ENCODE measurements at places on chromosomes 4 and X.

GRCh38 chr4:183783306-183783705, 121.8 kb upstream of the STOX2 start:
- DNase-seq = no peak

GRCh38 chr4:162682651-162683050, 484.0 kb downstream of the NAF1 start:
- DNase-seq = no peak

- DNase-seq = no peak
Observed at GRCh38 chr4:120753854-120754253, 168.7 kb downstream of the PRDM5 start.

GRCh38 chr4:39061457-39061856, 575 bp upstream of the KLHL5 start:
- DNase-seq = no peak

- no peak for DNase-seq
Observed at GRCh38 chr4:162847945-162848549, 318.6 kb downstream of the NAF1 start.

DNA sequence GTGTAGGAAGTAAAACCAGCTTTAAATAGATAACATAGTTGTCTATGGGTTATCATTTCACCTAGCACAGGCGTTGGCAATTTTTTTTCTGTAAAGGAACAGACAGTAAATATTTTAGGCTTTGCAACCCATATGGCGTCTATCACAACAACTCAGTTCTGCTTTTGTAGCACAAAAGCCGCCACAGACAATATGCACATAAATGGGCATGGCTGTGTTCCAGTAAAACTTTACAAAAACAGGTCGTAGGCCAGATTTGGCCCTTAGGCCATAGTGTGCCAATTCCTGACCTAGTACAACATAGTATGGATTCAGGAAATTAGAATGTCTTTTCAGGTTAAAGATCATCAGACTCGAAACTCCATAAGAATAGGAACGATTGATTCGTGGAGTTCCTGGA, 265.3 kb upstream of the GK2 start:
- no peak for DNase-seq

- DNase-seq = no peak
Observed at GRCh38 chrX:120029354-120029753, 48.1 kb downstream of the RHOXF2B start.

DNA sequence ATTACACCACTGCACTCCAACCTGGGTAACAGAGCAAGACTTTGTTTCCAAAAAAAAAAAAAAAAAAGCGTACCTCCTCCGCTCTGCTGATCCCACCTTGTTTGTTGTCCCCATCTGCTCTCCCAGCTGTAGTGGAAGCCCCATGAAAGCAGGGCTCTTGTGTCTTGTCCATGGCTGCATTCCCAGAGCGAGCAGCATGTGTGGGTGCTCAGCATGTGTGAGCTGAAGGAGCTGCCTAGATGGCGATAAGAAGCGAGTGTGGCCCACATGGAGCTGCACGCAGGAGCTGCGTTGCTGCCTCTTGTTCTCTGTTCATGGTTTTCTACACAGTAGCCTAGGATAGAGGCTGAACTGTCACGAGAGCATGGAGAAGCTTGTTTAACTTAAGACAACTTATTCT, 12.4 kb downstream of the NSD2 start:
- no peak for DNase-seq

DNA sequence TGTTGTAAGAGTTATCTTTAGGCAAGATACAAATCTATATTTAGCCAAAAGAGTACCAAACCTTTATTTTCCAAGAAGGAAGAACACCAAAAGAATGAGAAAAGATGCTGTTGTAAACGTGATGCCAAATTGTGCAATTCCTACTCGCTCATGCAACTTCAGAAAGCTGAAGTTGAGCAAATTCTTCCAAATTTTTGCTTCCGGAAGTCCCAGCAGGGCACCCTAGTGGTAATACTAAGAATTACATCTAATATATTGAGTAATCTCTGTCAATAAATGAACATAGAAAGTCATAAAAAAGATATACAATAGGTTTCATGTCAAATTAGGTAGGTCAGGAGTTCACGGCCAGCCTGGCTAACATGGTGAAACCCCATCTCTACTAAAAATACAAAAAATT, 36.0 kb upstream of the SMARCAD1 start:
- DNase-seq = no peak

GRCh38 chr4:185396724-185397385, at the start of gene ANKRD37:
Gene ANKRD37, plus strand, starts transcription at chr4:185396841. Its CDS starts 83 bp downstream, at chr4:185396924.
- DNase-seq = no peak

- no peak for DNase-seq
Observed at GRCh38 chr4:82422616-82423015, 7.6 kb downstream of the HNRNPDL start.

GRCh38 chrX:53458082-53458481, 23.9 kb upstream of the HSD17B10 start:
- no peak for DNase-seq

- no peak for DNase-seq
Observed at GRCh38 chr4:6986072-6986780, 56.9 kb upstream of the TADA2B start.

- DNase-seq = no peak
Observed at GRCh38 chr4:53559021-53559620, 32.2 kb downstream of the LNX1 start.

DNA sequence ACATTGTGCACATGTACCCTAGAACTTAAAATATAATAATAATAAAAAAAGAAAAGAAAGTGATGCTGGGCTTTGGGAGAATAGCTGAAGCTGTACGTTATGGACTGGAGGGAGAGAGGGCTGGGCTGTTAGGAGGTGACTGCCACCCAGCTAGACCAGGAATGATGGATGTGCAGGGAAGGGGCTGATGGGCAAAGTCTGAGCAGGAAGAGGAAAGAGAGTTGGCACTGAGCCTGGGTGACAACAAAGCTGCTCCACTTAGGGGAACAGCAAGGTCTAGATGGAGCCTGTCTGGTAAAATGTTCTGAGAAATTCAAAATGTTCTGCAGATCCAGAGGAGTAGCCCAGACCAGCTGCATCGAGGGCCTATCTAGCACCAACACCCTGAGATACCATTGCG, 32.3 kb downstream of the MED28 start:
- no peak for DNase-seq

GRCh38 chrX:17053502-17053901, 107.0 kb downstream of the REPS2 start:
- DNase-seq = no peak

DNA sequence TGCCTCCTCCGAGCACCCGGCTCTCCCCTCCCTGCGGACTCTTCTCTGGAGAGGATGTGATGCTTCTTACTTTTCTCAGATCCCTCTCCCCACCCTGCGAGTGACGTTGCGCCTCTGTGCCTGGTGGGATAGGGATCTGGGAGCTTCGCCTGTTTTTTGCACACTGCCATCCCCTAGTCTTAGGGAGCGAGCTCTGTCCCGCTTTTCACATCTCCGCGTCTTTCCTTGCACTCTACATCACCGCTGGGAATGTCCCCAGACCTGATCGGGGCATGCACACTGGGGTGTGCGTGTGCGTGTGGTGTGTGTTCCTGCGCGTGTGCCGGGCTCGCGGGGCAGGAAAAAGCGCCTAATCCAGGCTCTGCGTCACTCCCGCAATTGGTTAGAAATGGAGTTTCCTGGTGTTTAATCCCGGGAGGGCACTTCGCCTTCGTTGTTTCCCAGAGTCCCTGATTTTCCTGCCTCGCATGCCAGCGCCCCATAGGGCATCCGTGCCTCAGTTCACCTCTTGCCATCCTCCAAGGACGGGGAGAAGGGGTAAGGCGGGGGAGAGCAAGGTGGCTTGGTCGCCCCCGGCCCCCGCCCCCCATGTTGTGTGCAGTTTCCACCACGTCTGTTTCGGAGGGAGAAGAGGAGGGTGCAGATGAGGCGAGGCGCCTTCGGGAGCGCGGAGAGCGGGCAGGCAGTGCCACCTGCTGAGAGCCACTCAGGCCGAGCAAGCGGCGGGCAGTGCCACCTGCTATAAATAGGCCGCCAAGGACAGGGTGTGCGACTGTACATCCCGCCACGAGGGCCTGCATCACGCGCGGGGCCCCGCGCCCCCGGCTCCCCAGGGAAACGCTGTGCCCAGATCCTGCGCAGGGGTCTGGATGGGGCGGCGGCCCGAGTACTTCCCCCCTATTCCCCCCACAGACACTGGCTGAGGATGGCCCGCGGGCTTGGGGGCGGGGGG, 759 bp upstream of the TBC1D1 start:
- peak; percentile 18 for DNase-seq

DNA sequence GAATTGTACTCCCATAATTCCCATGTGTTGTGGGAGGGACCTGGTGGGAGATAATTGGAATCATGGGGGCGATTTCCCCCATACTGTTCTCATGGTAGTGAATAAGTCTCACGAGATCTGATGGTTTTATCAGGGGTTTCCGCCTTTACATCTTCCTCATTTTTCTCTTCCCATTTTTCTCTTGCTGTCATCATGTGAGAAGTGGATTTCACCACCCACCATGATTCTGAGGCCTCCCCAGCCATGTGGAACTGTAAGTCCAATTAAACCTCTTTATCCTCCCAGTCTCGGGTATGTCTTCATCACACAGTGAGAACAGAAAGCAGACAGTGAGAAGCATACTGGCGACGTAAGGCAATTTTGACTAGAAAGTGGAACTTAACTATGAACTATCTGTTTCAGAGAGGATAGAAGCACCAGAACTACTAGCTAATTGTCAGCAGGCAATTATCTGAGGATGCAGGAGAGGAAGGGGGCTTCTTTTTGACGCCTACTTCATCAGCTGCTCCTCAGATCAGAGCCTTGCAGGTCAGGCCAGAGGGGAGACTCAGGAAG, 8.5 kb upstream of the GPR50 start:
- DNase-seq = no peak

DNA sequence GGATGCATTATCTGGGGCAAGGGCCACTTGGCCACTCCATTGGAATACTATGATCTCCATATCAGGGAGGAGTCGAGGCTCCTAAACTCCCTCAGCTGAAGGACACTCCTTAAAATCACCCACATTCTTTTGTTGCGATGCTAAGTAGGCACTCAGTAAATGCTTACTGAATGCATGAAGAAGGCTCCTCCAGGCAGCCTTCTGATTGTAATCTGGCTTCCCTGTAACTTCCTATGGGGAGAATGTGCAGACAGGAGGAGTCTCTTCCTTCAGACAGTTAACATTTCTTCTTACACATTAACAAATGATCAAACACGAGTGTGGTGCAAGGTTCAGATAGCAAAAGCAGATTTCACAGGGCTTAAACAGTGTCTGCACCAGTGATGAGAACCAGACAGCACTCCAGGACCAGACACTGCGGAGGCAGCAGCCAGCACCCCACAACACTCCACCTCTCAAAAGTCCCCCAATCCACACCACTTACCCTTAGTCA, 21.4 kb upstream of the USO1 start:
- DNase-seq = no peak

- no peak for DNase-seq
Observed at GRCh38 chr4:4409416-4410115, 22.7 kb downstream of the NSG1 start.

DNA sequence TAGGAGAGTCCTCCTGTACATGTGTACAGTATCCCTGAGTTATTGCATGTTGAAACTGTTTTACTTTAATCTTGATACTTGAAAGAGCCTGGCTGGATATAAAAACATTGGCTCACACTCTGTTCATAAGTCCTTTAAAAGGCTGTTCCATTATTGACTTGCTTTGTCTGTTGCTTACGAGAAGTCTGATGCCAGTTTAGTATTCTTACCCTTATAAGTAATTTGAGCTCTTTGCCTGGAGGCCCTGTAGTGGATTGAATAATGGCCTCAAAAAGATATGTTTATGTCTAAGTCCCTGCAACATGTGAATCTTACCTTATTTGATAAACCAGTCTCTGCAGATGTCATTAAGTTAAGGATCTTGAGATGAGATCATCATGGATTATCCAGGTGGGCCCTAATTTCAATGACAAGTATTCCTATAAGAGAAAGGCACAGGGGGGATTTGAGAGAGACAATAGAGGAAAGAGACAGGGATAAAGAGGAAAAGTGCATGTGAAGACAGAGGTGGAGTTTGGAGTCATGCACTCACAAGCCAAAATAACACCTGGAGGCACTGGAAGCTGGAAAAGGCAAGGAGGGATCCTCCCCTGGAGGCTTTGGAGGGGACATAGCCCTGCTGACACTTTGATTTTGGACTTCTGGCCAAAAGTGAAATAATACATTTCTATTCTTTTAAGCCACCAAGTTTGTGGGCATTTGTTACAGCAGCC, 98.1 kb downstream of the IRF2 start:
- DNase-seq = no peak

GRCh38 chr4:152715076-152715475, 35.3 kb upstream of the TMEM154 start:
- DNase-seq = no peak

GRCh38 chr4:26162101-26162500, 158.7 kb upstream of the RBPJ start:
- no peak for DNase-seq

DNA sequence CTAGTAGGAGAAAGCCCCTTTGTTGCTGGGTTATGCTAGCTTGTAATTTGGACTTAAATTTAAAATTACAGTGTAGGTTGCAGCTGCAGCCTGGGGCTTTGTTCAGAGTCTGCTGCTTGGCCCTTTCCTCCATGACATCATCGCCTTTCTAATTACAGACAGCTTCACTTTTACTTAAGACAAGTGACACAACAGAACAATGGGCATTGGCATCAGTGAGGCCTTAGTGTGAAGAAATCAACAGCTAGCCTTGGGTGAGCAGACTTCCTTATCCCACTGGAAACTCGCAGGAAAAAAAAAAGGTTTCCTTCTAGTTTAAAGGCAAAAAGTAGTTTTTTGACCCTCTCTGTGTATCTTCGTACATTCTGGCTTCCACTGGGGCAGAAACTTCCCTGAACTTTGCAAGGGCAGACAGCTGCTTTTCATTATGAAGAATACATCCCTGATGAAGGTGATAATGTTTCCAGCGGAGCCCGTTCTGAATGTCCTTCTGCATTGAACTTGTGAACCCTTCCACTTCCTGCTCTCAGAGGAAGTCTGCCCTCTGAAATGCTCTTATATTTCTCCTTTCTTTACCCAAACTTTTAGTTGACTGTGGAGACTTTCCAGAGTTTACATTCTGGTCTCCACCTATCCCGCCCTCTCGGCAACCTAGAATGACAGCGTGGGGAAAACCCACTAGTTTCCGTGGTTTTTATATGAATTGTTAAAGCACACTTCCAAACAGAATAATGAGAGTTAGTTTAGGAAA, 123.2 kb upstream of the FAM9C start:
- no peak for DNase-seq

- DNase-seq = no peak
Observed at GRCh38 chrX:10117864-10118377, 38.9 kb upstream of the CLCN4 start.

DNA sequence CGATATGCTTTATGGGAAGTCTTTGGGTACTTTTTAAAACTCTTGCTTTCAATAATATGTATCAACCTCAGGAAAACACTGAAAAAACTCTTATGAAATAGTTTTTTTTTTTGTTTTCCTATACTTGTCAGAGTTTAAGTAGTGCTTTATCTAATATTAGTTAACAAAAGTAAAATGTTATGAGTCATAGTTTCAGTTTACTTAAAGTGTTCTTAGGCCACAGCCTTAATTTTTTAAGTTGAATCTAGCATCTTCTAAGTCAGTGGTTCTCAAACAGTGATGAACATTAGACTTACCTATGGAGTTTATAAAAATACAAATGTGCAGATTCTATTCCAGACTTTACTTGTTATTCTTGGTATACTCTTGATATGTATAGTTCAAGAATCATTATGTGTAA, 26.3 kb upstream of the ADGRL3 start:
- DNase-seq = no peak

GRCh38 chr4:169258141-169258540, 12.6 kb downstream of the SH3RF1 start:
- no peak for DNase-seq

- DNase-seq = peak; percentile 13
Observed at GRCh38 chrX:32530802-32531403, 680.4 kb downstream of the DMD start.

GRCh38 chrX:32744921-32745320, 466.4 kb downstream of the DMD start:
- no peak for DNase-seq
